ENCODE measurements at places on chromosomes 2 and 18. TPM values are rescaled to one million over a fixed set of nuclear protein-coding genes. Genes with fewer than 3 reads are reported as not detected.

Gene SATB2
- total RNA-seq = 15.1 TPM

Gene EPB41L3
- total RNA-seq = 403 TPM

DNA sequence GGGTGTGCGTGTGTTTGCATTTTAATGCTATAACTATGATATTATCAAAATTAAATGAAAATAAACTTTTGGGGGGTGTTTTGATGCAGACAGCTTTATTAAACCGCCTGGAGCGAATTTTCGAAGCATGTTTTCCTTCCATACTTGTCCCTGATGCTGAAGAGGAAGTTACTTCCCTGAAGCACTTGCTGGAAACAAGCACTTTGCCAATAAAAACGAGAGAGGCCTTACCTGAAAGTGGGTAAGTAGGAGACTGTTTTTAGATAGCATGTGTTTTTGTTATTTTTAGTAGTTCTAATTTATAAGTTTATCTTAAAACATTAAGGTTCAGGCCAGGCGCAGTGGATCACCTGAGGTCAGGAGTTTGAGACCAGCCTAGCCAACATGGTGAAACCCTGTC, 43.3 kb downstream of the AFTPH start:
- DNase-seq = no peak

DNA sequence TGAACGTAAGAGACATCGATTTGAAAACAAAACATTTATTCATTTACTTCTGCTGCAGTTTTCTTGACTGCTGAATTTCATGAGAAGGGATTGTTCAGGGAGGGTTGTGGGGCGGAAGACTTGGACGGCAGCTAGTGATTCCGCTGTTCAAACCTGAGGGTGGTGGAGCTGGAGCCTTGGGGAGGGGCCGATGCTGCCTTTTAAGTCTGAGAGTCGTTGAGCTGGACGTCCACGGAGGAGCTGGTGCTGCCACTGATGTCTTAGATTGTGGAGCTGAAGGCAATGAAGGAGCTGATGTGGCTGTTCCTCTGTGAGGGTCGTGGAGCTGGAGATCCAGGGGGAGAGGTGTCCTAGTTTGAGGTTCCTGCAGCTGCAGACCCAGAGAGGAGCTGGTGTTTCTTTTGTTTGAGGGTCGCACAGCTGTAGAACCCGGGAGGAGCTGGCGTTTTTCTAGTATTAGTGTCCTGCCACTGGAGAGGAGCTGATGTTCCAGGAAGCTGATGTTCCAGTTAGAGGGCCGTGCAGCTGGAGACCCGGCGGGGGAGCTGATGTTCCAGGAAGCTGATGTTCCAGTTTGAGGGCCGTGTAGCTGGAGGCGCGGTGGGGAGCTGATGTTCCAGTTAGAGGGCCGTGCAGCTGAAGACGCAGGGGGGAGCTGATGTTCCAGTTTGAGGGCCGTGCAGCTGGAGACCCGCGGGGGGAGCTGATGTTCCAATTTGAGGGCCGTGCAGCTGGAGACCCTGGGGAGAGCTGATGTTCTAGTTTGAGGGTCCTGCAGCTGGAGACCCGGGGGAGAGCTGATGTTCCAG, 150.9 kb downstream of the RTP5 start:
- peak; percentile 78 for DNase-seq

DNA sequence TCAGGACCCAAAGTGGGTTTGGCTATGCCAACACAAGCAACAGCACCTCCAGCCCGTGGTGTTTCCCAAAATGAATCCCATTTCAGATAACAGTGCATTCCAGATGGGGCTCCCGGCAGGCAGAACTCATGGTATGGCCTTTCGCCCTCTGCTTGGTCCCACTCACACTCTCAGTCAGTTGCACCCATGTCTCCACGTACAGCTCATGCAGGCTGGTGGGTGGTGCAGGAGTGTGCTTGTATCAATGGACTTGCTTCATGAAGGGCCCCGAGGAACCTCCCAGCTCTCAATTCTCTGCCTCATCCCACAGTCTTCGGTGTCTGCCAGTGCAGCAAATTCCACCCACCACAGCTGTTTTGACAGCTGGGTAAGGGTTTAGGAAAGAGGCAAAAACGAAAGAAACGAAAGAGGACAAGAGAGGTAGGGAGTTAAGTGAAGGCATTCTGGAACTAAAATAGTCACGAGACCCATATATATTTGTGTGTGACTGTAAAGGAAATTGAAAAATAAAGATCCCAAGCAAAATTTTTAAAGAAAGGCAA, 278.1 kb downstream of the DCDC2C start:
- DNase-seq = no peak

- DNase-seq = peak; percentile 52
These were observed 68.2 kb downstream of the HS1BP3 start for GRCh38 chr2:20582600-20583221.
